Smooth muscle cell of the pulmonary artery (primary cell): ENCODE measurements at places on chromosomes 12 and 14. TPM values are rescaled to one million over a fixed set of nuclear protein-coding genes. Genes with fewer than 3 reads are reported as not detected.

Gene ASIC1
- 3.5 and 3.6 TPM in 2 replicates for total RNA-seq

Gene PPP1R1A
- not detected in 2 replicates for total RNA-seq

Gene ACSM4
- not detected in 2 replicates for total RNA-seq

Gene SLC2A3
- total RNA-seq = 180 and 327 TPM in 2 replicates

Gene OR4N5
- not detected in 2 replicates for total RNA-seq

Gene GPR84
- 0.07 and 0.13 TPM in 2 replicates for total RNA-seq

Gene TAS2R31
- 3.7 and 6.7 TPM in 2 replicates for total RNA-seq

Gene NR4A1
- total RNA-seq = 5.9 and 7.5 TPM in 2 replicates

Gene SEL1L
- 145 and 155 TPM in 2 replicates for total RNA-seq

Gene AMIGO2
- total RNA-seq = 10.8 and 48.2 TPM in 2 replicates

Gene COQ10A
- total RNA-seq = 6.3 and 8.2 TPM in 2 replicates

Gene CLEC14A
- total RNA-seq = 0.33 and 0.69 TPM in 2 replicates

Gene PLCZ1
- not detected in 2 replicates for total RNA-seq

Gene CD4
- 0.26 and 13.2 TPM in 2 replicates for total RNA-seq

Gene NELL2
- total RNA-seq = 0.23 TPM in 1 of 2 replicates, not detected in the other

Gene POTEG
- not detected in 2 replicates for total RNA-seq

Gene AKAP3
- total RNA-seq = 1.7 TPM in 2 replicates

Gene TAS2R42
- total RNA-seq = not detected in 2 replicates

Gene KRT73
- total RNA-seq = not detected in 2 replicates

Gene MANSC4
- total RNA-seq = not detected in 2 replicates

Gene SLC25A21
- total RNA-seq = 0.26 and 0.39 TPM in 2 replicates

Gene PRB3
- total RNA-seq = not detected in 2 replicates

Gene BDKRB2
- 0.73 and 2.7 TPM in 2 replicates for total RNA-seq

Gene HCAR1
- total RNA-seq = 0.17 and 0.85 TPM in 2 replicates

Gene NXPH4
- total RNA-seq = 28.2 and 49.1 TPM in 2 replicates

Gene KCNA1
- total RNA-seq = 0.33 TPM in 1 of 2 replicates, not detected in the other

Gene OLR1
- total RNA-seq = 0.33 TPM in 1 of 2 replicates, not detected in the other

Gene SDR9C7
- not detected in 2 replicates for total RNA-seq

Gene ATP23
- 2.8 and 9.8 TPM in 2 replicates for total RNA-seq

Gene PRPH
- total RNA-seq = 0.33 and 1.9 TPM in 2 replicates
